Hair follicle dermal papilla cell (primary cell): ENCODE measurements at places on chromosomes 5 and 9. TPM values are rescaled to one million over a fixed set of nuclear protein-coding genes. Genes with fewer than 3 reads are reported as not detected.

The BTNL3 gene
- not detected in 2 replicates for total RNA-seq

The IFNA2 gene
- not detected in 2 replicates for total RNA-seq

The SLC4A9 gene
- total RNA-seq: not detected in 2 replicates

The PIP5KL1 gene
- 2.9 and 4.7 TPM in 2 replicates for total RNA-seq

The CEL gene
- total RNA-seq: under 0.01 TPM in 1 of 2 replicates, not detected in the other

The CHSY3 gene
- total RNA-seq: 9.5 and 14.9 TPM in 2 replicates

The HAPLN1 gene
- 67.4 and 179 TPM in 2 replicates for total RNA-seq

The RIC1 gene
- total RNA-seq: 54.9 and 67.5 TPM in 2 replicates

The F2RL1 gene
- total RNA-seq: 2.6 and 3.9 TPM in 2 replicates

The RLN1 gene
- total RNA-seq: not detected in 2 replicates

The TRIM32 gene
- 53.2 and 62.8 TPM in 2 replicates for total RNA-seq

The GMCL2 gene
- not detected in 2 replicates for total RNA-seq

The CHMP5 gene
- 45.6 and 55.6 TPM in 2 replicates for total RNA-seq

The CCDC152 gene
- total RNA-seq: 2.2 and 2.8 TPM in 2 replicates

The KIF12 gene
- total RNA-seq: under 0.01 and 0.12 TPM in 2 replicates

The BNC2 gene
- total RNA-seq: 42.2 and 43.1 TPM in 2 replicates

The SOX30 gene
- total RNA-seq: under 0.01 TPM in 1 of 2 replicates, not detected in the other

The AK8 gene
- total RNA-seq: 0.32 and 0.85 TPM in 2 replicates

The OBP2B gene
- total RNA-seq: not detected in 2 replicates

The TSPAN17 gene
- 35.4 and 38.5 TPM in 2 replicates for total RNA-seq

The LOX gene
- 117 and 156 TPM in 2 replicates for total RNA-seq

The ECSCR gene
- 1.8 TPM in 1 of 2 replicates, not detected in the other for total RNA-seq

The PSIP1 gene
- 24.2 and 33.9 TPM in 2 replicates for total RNA-seq

The XRCC4 gene
- 5.2 and 7.3 TPM in 2 replicates for total RNA-seq

The FBP2 gene
- not detected in 2 replicates for total RNA-seq

The CDH10 gene
- total RNA-seq: 0.12 and 0.16 TPM in 2 replicates

The ENG gene
- 28.9 and 33.0 TPM in 2 replicates for total RNA-seq

The NMRK1 gene
- 22.6 and 25.5 TPM in 2 replicates for total RNA-seq

The AGPAT2 gene
- 36.0 and 37.6 TPM in 2 replicates for total RNA-seq

The AFAP1L1 gene
- 10.1 TPM in 2 replicates for total RNA-seq
